Lower lobe of right lung (tissue), 2 donors: ENCODE measurements at places on chromosomes 6 and 20. TPM values are rescaled to one million over a fixed set of nuclear protein-coding genes. Genes with fewer than 3 reads are reported as not detected.

The C20orf144 gene
- total RNA-seq, result not detected

- no peak overlapping the region for H3K4me3 ChIP-seq
- no peaks in the 10 kb centered on the region for H3K36me3 ChIP-seq
- H3K4me1 ChIP-seq, result no peaks in the 10 kb centered on the region
- no peak overlapping the region for H3K27ac ChIP-seq
- DNase-seq, result no peak
These were observed 11.0 kb upstream of the FOXO3 start for GRCh38 chr6:108549741-108550140.

The MRPS18A gene
- 30.2 TPM for total RNA-seq

DNA sequence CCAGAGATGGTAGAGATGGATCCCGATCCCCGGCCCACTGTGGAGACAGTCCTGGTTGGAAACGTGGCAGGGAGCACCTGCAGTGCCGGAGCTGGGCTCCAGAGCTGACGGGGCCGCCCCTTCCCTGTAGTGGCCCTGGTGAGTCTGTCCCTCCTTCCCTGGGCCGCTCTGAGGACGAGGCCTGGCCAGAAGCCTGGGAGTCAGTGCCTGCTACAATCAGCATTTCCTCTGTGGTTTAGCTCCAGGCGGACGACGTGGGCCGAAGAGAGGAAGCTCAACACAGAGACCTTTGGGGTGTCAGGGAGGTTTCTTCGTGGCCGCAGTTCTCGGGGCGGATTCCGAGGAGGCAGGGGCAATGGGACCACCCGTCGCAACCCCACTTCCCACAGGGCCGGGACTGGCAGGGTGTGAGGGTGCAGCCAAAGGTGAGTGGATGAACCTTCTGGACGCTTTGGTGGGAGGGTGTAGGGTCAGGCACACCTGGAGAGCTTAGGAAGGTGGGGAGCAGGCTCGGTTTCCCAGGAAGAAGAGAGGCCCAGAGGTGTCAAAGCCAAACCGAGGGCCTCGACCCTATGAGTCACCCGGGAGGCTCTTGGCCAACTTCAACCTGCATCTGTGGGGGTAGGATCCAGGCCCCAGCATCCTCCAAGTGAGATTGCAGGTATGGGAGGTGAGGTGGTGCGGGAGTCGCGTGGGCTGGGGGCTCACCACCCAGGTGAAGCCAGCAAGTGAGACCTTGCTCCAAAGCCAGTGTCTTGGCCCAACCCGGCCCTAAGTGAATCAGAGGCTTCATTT lies 9.9 kb downstream of the PSMA7 start:
- peak; percentile 72 for DNase-seq
- no peaks in the 10 kb centered on the region for H3K27me3 ChIP-seq
- H3K4me3 ChIP-seq, result peak overlapping the region; percentile 6
- peak overlapping the region; percentile 79 for H3K27ac ChIP-seq
- H3K36me3 ChIP-seq, result peaks cover 100% of the 10 kb centered on the region

The LY6G5C gene
- total RNA-seq, result 2.9 TPM

- no peak overlapping the region for H3K4me3 ChIP-seq
- H3K27me3 ChIP-seq, result no peaks in the 10 kb centered on the region
- H3K27ac ChIP-seq, result no peak overlapping the region
- peaks cover 15% of the 10 kb centered on the region for H3K4me1 ChIP-seq
These were observed 6.3 kb downstream of the SYNE1 start for GRCh38 chr6:152630832-152631231.

DNA sequence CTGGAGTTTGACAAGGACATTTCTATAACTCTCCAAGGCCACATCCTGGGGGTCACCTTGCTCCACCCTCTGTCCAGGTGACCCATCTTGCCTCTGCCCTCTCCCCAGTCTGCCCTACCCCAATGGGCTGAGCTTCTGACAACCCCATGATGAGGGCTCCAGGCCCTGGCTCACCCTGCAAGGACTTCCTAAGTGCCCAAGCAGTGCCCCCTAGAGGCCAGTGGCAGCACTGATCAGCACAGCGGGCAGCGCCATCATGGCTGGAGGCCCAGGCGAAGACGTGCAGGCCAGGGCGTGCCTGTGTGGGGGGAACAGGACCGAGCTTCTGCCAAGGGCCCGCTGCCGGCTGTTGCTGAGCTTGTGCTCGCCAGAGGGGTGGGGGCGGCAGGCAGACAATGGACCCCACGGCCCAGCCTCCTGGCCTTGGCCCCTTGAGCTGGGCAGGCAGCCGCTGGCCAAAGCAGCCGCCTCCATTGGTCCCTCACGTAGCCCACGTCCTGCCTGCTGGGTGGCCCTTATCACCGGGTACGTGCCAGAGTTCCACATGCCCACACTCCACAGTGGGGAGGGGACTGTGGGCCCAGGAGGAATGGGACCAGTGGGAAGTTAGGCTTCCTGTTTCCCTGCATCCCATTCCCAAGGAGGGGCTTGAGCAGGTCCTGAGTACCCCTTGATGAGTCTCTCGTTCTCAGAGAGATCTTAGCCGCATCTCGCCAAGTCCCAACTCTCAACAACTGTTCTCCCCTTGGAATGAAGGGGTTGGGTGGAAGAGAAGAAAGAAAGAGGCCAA lies 64.3 kb downstream of the MRPL14 start:
- no peak overlapping the region for H3K27ac ChIP-seq
- DNase-seq, result peak; percentile 62
- H3K36me3 ChIP-seq, result no peaks in the 10 kb centered on the region
- no peaks in the 10 kb centered on the region for H3K27me3 ChIP-seq
- H3K4me3 ChIP-seq, result no peak overlapping the region
- H3K4me1 ChIP-seq, result peaks cover 34% of the 10 kb centered on the region
